Mammary epithelial cell (primary cell): ENCODE measurements at places on chromosomes 7 and 10. TPM values are rescaled to one million over a fixed set of nuclear protein-coding genes. Genes with fewer than 3 reads are reported as not detected.

MYL7 gene
- 0.11 TPM for polyA plus RNA-seq

FAM25C gene
- polyA plus RNA-seq = 1.1 TPM

HOXA9 gene
- polyA plus RNA-seq = 0.03 TPM

GBX1 gene
- polyA plus RNA-seq = not detected

PHKG1 gene
- 0.37 TPM for polyA plus RNA-seq

CTTNBP2 gene
- 1.1 TPM for polyA plus RNA-seq

SFTPA1 gene
- polyA plus RNA-seq = not detected

HMX3 gene
- polyA plus RNA-seq = not detected

NODAL gene
- 0.41 TPM for polyA plus RNA-seq

ENKUR gene
- not detected for polyA plus RNA-seq

ZNF503 gene
- 3.8 TPM for polyA plus RNA-seq
